ENCODE measurements at places on chromosomes 13 and 19. TPM values are rescaled to one million over a fixed set of nuclear protein-coding genes. Genes with fewer than 3 reads are reported as not detected.

The KLK7 gene
- 0.32 TPM for total RNA-seq

The IZUMO4 gene
- total RNA-seq: 1.7 TPM

The SLC27A5 gene
- 3.8 TPM for total RNA-seq

The CCDC70 gene
- not detected for total RNA-seq

The LILRB4 gene
- total RNA-seq: not detected

The WDR87 gene
- under 0.01 TPM for total RNA-seq

The ZNF560 gene
- total RNA-seq: 1.5 TPM

The BICRA gene
- total RNA-seq: 14.9 TPM

The ZNF415 gene
- 11.2 TPM for total RNA-seq

The FGF21 gene
- total RNA-seq: not detected

The ZFP36 gene
- 19.0 TPM for total RNA-seq

The CLPTM1 gene
- 40.7 TPM for total RNA-seq

The KLK2 gene
- not detected for total RNA-seq

The MIR17HG gene
- 7.3 TPM for total RNA-seq

The TEKTIP1 gene
- not detected for total RNA-seq

The ZNF682 gene
- 2.8 TPM for total RNA-seq

The ZNF99 gene
- not detected for total RNA-seq
